Stimulated activated CD4-positive, alpha-beta T cell treated with anti-CD3 and anti-CD28 coated beads, Interleukin-2, amount 100 ng/mL, for 4 hours (primary cell): ENCODE measurements at places on chromosomes 5 and 9.

DNA sequence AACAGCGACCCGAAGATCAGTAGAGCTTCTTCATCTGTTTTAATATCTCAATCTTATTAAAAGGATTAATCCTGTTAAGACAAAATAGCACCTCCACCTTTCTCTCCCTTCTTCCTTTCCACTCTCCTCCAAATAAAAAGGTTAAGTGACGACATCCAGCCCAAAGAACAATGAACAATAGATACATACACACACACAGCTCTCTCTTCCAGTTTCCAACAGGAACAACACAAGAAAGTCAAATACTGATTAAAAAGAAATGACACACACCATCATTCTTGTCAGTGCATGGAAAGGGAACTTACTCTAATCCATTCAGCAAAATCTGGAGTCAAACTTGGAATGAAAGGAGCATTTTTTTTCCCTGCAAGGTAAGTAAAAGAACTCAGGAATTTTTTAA is 2.8 kb downstream of the ARL15 start:
- DNase-seq = no peak

GRCh38 chr9:134294153-134295071 is 31.8 kb upstream of the RXRA start:
- DNase-seq = no peak

- DNase-seq = no peak
These were observed 50.7 kb downstream of the CFAP95 start for GRCh38 chr9:69871118-69871834.

GRCh38 chr9:4059437-4059836 is 240.4 kb downstream of the GLIS3 start:
- DNase-seq = no peak

GRCh38 chr9:5842929-5843793 is 10.2 kb upstream of the ERMP1 start:
- no peak for DNase-seq

GRCh38 chr5:170623576-170624181 is 119.9 kb downstream of the KCNIP1 start:
- DNase-seq = no peak

GRCh38 chr9:122719218-122719617 is 4.6 kb upstream of the OR1L4 start:
- DNase-seq = no peak

DNA sequence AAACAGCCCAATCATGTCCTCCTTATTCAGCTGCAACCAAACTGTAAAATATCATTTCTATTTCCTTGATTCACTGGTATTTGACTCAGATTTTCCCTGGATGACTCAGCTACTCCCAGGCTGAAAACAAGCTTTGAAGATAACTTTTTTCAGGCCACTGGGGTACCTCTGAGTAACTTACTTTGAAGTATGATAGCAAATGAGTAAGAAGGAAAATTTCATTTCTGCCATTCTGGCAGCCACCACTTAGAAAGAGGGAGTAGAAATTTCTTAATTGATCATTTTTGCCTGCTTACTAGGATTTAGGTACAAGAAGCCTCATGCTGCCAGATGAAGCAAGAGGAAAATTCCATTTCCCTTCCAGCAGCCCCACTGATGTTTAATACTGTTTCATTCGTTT is 247.4 kb downstream of the PRELID2 start:
- no peak for DNase-seq

GRCh38 chr5:44983006-44983405 is 174.3 kb downstream of the MRPS30 start:
- DNase-seq = no peak
